NCI-H2171 treated with DMSO at 0.1 percent for 48 hours (cell line): ENCODE measurements at places on chromosomes 12 and 14.

DNA sequence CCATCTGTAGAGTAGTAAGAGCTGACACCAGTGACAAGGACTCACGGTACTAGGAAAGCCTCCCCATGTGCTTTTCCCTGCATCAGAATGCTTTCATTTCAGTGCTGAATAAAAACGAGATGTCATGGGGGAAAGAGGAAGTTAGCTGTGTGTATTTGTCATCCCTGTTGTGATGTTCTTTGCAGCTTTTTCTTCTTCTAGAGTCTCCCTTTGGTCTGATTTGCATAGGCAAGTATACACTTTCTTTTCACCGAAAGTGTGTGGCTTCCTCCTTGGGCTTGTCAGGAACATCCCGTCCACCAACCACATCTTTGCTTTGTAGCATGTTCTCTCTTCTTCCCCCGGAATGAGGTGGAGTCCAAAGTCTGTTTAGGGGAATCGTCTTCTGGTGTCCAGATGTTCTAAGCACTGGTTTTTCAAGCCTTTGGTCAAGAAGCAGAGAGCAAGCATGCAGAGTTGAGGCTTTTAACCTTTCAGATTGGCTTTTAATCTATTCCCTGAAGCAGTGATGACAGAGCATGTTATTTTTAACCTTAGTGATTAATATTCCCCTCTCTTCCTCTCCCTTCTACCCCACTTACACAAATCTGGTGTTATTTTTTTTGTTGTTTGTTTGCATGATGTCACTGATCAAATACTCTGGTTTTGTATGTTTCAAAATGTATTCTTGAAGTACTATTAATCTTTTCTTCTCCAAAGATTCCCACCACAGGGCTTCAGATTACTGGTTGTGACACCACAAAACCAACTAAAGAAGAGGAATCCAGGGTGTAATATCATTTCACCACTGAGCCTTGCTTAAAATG is 163.4 kb downstream of the SAMD4A start:
- no peak for DNase-seq

DNA sequence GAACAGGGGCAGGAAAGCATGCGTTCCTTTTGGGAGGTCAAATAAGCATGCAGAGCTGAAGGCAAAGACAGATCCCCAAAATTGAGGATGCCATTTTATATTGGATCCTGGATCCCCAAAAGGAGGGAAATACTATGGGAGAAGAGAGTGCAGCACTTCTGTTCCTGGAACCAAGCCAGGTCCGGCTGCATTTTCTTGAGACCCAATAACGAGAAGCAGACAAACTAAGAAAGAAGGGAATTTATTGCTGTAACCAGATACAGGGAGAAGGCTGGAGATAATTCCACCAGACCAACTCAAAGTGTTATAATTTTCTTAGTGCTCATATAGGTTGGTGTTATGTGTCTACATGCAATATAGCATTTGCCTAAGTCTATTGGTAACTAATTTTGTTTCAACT is 60.8 kb downstream of the PDE6H start:
- DNase-seq = no peak

- DNase-seq = no peak
These were observed 326.3 kb downstream of the ZFP36L1 start for GRCh38 chr14:68466491-68466977.

- DNase-seq = no peak
These were observed at the start of gene LTBP2 for GRCh38 chr14:74611650-74612349. Gene LTBP2, minus strand, starts transcription at chr14:74612237. Its CDS starts 293 bp downstream, at chr14:74611944.

GRCh38 chr12:18284386-18284785 is 23.1 kb downstream of the PIK3C2G start:
- no peak for DNase-seq

GRCh38 chr14:90782892-90783291 is 33.3 kb downstream of the TTC7B start:
- DNase-seq = no peak
